ENCODE measurements at places on chromosomes 1 and 21.

- DNase-seq, result no peak
Measured at GRCh38 chr1:15975358-15975804, 520 bp downstream of the ZBTB17 start.

DNA sequence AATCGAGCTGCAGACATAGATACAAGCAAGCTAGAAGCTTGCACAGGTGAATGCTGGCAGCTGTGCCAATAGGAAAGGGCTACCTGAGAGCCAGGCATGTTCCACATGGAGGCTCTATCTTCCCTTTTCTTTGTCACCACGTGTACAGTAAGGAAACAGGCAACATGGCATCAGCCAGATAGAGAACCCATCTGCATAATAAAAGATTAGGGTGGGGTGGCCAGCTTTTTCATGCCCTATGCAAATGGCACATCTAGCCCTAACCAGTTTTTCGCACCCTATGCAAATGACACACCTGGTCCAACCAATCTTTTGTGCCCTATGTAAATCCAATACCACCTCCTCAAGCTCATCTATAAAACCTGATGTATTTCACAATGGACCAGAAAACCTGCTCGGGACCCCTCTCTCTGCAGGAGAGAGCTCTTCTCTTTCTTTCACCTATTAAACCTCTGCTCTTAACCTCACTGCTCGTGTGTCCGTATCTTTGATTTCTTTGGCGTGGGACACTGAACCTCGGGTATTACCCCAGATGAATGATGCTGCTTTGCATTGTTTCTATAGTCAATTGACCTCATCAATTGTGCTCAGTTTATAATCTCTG lies 93.9 kb downstream of the SLC30A10 start:
- DNase-seq, result no peak

DNA sequence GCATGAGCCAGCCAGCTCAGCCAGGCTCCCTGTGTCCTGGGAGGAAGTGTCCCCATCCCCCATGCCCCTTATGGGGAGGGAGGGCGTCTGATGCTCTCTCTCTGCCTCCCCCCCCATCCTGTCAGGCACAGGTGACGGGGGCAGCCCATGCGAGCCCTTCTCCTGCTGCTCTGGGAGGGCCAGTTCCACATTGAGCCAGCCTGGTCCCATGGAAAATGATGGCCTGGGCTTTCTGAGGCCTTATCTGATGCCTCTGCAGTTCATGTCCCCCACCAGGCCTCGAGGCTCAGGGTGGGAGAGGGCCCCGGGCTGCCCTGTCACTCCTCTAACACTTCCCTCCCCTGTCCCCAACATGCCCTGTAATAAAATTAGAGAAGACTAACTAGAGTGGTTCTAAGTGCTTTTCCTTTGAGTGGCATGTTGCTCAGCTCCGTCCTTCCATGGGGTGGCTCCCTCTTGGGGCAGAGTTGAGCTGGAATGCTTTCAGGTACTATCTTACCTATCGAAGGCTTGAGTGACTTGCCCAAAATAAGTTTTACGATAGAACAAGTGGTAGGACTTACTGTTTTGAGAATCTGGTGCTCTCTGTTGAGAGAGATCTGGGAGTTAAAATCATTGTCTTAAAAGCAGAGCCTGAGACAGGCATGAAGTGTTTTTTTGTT lies 1.8 kb upstream of the MTFR1L start:
- no peak for DNase-seq

DNA sequence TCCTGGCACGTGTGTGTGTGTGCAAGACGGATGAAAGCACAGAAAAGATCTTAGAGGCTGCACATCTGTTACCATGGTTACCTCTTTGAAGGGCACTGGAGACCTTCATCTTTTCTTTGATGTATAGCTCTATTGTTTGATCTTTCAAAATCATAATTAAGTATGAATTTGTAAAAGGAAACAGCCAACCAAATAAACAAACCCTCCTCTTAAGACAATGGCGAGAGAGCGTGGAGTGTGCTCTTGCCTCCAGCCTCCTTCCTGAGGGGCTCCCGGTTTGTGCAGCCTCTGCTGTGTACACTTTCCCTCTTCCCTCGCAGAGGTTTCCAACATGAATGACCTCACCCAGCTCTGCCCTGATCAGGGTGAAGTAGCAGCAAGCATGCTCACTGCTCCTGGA lies 27.9 kb downstream of the CACNA1S start:
- no peak for DNase-seq

GRCh38 chr1:78304761-78305160 lies 186.0 kb upstream of the PTGFR start:
- no peak for DNase-seq

GRCh38 chr1:160578175-160578524 lies 1.1 kb downstream of the CD84 start:
- DNase-seq, result no peak

DNA sequence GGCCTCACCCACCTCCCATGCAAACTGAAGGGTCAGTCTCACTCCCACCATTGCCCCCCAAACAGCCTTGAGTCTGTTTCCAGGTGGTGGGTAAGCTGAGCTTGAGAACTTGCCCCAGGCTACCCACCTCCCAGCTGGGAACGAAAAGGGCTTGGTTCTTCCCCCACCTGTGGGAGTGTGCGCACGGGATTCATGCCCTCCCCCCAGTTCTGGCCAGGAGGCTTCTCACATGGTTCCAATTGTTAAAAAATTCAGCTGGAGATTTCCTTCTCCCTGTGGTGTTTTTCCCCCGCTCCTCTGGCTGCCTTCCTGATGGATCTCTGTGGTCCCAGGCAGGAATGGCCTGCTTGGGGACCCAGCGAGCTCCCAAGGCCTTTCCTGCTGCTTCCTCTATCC lies 81.8 kb upstream of the C21orf91 start:
- no peak for DNase-seq

DNA sequence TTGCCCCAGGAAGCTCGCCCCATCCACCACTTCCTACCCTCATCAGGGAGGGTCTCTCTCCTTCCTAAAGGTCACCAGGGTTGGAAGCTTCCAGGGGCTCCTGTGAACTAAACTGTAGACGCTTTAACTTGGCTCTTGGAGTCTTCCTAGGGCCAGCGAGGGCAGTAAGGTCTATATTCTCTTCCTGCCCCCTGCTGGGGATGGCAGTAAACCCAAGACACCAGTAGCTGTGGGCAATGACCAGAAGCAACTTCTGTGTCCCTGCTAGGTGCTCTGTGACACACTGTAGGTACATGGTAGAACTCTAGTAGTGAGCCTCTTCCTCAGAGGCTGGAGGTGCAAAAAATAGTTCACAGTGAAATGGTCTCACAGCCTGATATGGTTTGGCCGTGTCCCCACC lies 30.0 kb downstream of the KCND3 start:
- DNase-seq, result no peak

- no peak for DNase-seq
Measured at GRCh38 chr1:92995441-92996430, 34.5 kb upstream of the DIPK1A start.

GRCh38 chr1:94322696-94323095 lies 85.3 kb upstream of the ARHGAP29 start:
- DNase-seq, result no peak

DNA sequence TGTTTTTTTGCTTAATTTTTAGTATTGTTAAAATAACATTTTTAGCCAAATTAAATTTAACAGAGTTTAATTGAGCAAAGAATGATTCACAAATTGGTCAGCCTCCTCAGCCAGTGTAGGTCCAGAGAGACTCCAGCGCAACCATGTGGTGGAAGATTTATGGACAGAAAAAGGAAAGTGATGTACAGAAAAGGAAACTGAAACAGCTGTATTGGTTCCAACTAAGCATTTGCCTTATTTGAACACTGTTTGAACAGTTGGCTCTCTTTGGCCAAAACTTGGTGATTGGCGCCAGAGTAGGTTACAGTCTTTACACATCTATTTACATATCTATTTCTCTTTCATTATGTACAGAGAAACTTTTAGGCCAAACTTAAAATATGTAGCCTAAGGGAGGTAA lies 19.4 kb downstream of the RPS6KC1 start:
- no peak for DNase-seq

DNA sequence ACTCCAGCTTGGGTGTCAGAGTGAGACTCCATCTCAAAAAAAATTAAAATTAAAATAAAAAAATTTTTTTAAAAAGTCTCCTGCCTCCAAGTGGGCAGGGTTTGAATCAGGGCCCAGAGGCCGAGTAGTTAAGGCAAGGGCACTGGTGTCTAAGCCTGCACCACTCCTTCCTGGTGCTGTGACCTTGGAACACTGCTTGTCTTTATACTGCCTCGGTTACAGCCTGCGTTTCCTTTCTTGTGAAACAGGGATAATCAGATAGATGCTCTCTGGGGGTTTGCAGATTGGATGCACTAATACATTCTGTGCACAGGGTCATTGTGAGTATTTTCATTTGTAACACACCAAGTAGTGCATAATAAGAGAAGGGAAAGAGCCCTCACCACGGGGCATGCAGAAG lies 58.4 kb upstream of the EFHD2 start:
- DNase-seq, result no peak

DNA sequence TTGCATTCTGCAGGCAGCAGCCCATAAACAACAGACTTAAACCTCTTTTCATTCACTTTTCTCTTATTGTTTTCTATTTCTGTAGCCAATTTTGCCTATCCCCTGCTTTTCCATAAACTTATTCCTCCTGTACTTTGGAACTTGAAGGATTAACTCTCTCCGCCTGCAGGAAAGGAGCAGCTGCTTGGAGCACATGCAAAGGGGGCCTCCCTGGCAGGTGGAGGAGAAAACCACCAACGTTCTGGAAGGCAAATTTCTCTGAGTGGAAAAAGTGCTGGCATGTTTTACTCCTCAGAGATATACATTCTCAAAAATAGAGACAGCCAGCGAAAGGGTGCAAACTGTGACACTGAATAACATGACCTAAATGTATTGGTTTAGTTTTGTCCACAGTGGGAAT lies 33.6 kb downstream of the RGS21 start:
- no peak for DNase-seq

DNA sequence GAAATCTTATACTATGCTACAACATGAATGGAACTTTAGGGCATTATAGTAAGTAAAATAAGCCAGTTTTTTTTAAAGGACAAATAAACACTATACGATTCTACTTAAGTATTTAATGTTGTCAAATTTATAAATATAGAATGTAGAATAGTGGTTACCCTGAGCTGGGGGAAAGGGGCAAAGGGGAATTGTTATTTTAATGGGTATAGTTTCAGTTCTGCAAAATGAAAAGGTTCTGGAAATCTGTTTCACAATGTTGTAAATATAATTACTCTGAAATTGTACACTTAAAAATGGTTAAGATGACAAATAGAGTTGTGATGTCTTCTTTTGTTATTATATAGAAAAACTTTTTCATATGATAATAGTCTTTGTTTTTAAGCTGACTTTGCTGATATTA lies 366.3 kb downstream of the MRPL39 start:
- no peak for DNase-seq

DNA sequence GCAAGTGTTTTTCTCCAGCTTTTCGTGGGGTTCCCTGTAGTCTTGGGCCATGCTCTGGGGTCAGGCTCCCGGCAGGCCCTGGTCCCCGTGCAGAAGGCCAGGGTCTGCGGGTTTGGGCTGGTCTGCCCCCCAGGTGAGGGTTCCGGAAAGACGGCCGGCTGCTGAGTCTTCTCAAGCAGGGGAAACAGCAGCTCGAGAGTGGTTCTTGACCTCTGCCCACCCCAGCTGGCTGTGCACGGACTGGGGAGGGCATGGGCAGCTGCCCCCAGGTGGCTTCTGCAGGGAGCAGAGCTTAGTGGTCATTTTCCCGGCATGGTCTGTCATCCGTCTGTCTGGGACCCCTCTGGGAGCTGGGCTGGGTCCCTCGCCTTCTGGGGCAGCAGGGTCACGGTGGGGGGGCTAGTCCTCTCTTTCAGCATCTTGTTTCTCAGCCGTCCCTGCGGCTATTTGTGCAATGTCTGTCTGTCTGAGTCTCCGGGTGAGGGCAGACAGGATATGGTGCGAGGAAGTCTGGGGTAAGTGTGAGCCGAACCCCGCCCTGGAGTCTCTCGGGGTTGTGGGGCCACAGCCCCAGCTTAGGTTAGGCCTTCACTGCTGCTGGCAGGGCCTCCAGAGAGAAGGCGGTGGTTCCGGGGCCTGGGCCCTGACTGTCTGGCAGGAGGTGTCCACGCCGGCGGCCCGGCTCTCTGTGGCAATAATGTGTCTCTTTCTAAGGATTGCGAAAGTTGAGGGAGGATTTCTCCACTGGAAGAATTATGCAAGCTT lies 6.1 kb downstream of the SKI start:
- DNase-seq, result peak; percentile 48

DNA sequence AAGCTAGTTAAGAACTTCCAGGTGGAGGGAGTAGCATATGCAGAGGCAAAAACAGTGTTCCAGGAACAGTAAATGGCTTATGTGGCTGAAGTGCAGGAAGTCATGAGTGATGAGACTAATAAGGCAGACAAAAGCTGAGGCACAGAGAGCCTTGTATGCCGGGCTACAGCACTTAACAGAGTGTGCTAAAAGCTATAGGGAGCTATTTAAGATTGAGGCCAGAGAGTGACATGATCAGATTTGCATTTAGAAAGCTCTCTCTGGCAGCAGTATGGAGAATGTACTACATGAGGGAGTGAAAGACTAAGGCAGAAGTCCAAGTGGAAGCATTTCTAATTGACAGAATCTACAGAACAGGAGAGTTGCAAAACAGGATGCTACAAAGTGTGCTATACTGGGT lies 38.6 kb downstream of the WASF2 start:
- DNase-seq, result no peak

DNA sequence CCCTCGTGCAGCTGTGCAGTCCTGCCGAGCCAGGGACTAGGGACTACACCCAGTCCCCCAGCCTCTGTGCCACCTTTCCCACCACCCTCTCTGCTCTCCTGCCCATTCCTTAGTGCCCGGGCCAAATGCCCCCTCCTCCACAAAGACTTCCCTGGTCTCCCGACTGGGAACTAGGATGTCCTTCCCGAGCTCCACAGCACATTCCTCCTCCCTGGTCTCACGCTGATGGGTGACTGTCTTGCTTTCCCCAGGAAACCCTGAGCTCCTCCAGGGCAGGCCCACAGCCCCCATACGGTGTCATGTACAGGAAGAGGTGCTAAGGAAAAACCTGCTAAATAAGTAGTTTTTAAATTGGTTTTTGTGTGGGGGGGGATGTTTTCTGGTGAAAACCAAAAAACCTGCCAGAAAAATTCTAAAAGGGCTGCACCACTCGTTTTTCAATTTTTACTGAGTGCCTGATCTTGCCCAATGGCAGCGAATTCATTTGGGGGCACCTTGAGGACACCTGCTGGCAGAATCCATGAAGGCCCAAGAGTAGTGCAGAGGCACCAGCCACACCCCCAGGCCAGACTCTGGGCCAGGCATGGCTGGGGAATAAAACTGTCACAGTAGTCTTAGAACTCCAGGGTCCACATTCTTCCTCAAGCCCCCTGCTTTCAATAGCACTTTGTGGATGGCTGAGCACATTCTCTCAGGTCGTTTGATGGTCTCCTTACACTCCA lies 50.4 kb downstream of the GLIS1 start:
- no peak for DNase-seq

GRCh38 chr21:17469727-17470126 lies 43.1 kb upstream of the CXADR start:
- no peak for DNase-seq

GRCh38 chr1:62194651-62195544 lies at the start of gene L1TD1:
TSS of gene L1TD1 (plus strand) at chr1:62194849. CDS start at chr1:62206629, 11,780 bp downstream.
- DNase-seq, result no peak

Data from amygdala (tissue), 56 donors.